Fibroblast of lung (primary cell): ENCODE measurements at places on chromosomes 13 and 19.

DNA sequence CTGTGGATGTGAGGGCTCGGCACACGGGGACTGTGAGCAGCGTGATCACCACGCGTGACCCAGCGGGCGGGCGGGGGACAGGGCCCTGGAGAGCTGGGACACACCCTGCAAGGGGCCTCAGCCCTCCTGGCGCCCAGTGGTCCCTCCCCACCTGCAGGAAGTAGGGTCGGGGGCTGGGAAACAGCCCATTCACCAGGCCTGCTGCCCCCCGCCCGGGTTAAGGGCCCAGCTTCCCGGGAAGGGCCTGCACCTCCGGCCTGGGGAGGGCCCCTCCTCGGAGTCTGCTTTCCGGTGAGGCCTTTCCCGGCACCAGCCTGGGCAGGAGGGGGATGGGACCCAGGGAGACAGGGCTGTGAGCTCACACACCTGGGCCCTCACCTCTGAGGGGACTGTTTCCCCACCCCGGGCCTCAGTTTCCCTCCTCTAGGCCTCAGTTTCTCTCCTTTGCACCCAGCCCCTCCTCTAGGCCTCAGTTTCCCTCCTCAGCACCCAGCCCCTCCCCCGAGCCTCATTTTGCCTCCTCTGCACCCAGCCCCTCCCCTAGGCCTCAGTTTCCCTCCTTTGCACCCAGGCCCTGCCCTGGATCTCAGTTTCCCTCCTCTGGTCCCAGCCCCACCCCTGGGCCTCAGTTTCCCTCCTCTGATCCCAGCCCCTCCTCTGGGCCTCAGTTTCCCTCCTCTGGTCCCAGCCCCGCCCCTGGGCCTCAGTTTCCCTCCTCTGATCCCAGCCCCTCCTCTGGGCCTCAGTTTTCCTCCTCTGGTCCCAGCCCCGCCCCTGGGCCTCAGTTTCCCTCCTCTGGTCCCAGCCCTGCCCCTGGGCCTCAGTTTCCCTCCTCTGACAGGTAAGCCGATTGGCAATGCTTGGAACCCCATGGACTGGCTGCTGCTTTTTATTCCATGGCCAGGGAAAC is 1.9 kb upstream of the MADCAM1 start:
- H3K4me3 ChIP-seq = no peak overlapping the region
- peaks cover 3% of the 10 kb centered on the region for H3K4me1 ChIP-seq
- H3K36me3 ChIP-seq = no peaks in the 10 kb centered on the region
- peaks cover 13% of the 10 kb centered on the region for H3K27me3 ChIP-seq
- H3K27ac ChIP-seq = no peak overlapping the region
- no peak for DNase-seq

- peak; percentile 96 for DNase-seq
- H3K4me3 ChIP-seq = peak overlapping the region; percentile 63
- H3K36me3 ChIP-seq = no peaks in the 10 kb centered on the region
- H3K4me1 ChIP-seq = peaks cover 7% of the 10 kb centered on the region
- H3K27me3 ChIP-seq = no peaks in the 10 kb centered on the region
- H3K27ac ChIP-seq = peak overlapping the region; percentile 73
Measured at GRCh38 chr13:97223711-97224541, 1.8 kb downstream of the MBNL2 start.

- no peaks in the 10 kb centered on the region for H3K4me1 ChIP-seq
- H3K27ac ChIP-seq = no peak overlapping the region
- DNase-seq = peak; percentile 80
- no peaks in the 10 kb centered on the region for H3K36me3 ChIP-seq
Measured at GRCh38 chr13:93559718-93560117, 333.1 kb downstream of the GPC6 start.

- peak; percentile 94 for DNase-seq
- no peak overlapping the region for H3K4me3 ChIP-seq
- no peaks in the 10 kb centered on the region for H3K36me3 ChIP-seq
- H3K27ac ChIP-seq = no peak overlapping the region
- H3K27me3 ChIP-seq = no peaks in the 10 kb centered on the region
Measured at GRCh38 chr13:45219938-45220375, 19.1 kb upstream of the KCTD4 start.

DNA sequence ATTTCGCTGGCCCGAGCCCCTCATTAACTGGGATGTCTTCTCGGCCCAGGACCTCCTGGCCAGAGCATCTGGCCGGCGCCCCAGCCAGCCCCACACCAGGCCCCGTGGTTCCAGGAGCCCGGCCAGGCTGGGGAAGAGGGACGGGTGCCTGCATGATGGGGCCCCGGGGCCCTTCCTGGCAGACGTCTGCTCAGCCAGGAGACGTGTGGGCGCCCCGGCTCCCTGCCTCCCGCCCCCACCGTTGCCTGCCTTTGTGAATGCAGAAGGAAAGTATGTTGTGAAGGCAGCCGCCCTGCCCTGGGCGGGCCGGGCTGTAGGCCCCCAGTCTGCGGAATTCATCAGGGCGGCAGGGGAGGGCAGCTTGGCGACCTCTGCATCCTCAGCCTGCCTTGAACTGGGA is 4.4 kb upstream of the COMP start:
- peak; percentile 64 for DNase-seq
- H3K4me1 ChIP-seq = no peaks in the 10 kb centered on the region
- no peak overlapping the region for H3K27ac ChIP-seq
- H3K36me3 ChIP-seq = no peaks in the 10 kb centered on the region

DNA sequence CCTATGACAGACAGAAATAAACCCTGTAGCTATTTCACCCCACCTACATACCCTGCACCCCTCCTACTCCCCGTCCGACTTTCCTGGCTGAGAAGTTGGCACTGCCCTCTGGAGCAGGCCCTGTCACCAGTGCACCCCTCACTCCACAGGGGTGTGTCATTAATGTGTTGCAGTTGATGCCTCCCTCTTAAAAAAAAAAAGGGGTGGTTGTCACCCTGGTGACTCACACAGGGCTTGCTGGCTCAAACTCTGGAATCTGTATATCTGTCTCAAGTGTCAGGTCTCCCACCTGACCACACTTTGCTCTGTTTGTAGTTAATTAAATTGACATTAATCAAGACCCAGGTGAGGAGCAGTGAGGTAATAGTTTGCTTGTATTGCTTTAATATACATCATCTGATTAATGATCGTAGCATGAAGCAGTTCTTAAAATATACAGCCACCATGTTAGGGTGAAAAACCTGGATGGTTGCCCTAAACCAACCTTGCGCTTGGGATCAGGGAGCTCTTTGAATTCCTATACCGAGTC is 2.0 kb upstream of the GATAD2A start:
- peak overlapping the region; percentile 63 for H3K27ac ChIP-seq
- H3K4me1 ChIP-seq = peaks cover 24% of the 10 kb centered on the region
- peak; percentile 60 for DNase-seq
- no peak overlapping the region for H3K4me3 ChIP-seq

DNA sequence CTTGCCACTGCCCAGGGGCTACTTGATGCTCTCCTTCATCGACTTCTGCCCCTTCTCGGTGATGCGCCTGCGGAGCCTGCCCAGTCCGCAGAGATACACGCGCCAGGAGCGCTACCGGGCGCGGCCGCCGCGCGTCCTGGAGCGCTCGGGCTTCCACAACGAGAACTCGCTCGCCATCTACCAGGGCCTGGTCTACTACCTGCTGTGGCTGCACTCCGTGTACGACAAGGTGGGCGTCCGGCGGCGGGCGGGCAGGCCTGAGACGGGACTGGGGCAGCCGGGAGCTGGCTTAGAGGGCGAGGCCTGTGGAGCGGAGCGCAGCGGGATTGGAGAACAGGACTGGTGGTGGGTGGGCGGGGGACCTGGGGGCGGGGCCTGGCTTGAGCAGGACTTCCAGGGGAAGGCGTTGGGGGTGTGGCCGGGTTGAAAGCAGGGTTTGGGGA is 12.7 kb upstream of the PSMD8 start:
- no peaks in the 10 kb centered on the region for H3K36me3 ChIP-seq
- no peak overlapping the region for H3K27ac ChIP-seq
- peaks cover 18% of the 10 kb centered on the region for H3K27me3 ChIP-seq

DNA sequence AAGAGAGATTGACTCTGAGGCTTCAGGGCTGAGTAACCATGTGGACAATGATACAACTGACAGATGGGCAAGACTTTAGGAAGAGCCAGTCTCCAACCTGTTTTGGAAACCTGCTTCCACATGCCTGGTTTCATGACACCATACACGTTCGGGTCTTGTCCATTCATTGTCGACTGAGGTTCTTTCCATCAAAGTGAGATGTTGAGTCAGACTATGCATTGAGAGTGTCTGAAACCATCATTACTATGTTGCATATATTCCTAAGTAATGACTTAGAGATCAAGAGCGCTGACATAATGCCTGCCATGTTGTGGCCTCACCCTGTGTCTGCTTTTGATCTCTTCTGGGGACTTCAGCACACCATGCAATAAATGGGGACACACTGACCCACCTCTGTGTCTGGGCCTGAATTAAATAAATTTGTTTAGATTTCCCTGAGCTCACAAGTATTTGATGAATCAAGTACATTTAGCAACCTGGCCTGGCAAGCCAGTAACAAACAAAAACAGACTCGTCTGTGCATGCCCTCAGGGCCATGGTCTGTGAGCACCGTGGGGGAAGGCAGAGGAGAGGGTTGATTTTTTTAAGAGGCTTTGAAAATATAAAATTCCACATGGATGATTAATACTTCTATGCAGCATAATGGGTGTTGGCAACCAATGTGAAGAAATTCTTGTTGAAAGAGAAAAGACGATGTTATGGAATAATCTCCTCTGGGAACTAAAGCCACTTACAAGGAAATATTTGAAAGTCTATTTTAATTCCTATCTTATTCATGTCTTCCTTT is 49.9 kb upstream of the UBAC2 start:
- H3K4me1 ChIP-seq = peaks cover 3% of the 10 kb centered on the region
- no peak overlapping the region for H3K27ac ChIP-seq
- H3K27me3 ChIP-seq = no peaks in the 10 kb centered on the region

- no peak overlapping the region for H3K27ac ChIP-seq
- H3K36me3 ChIP-seq = no peaks in the 10 kb centered on the region
- DNase-seq = no peak
- no peak overlapping the region for H3K4me3 ChIP-seq
Measured at GRCh38 chr13:24225930-24226329, 65.4 kb downstream of the SPATA13 start.

- peaks cover 4% of the 10 kb centered on the region for H3K4me1 ChIP-seq
- peaks cover 6% of the 10 kb centered on the region for H3K27me3 ChIP-seq
- H3K27ac ChIP-seq = no peak overlapping the region
- H3K36me3 ChIP-seq = peaks cover 15% of the 10 kb centered on the region
Measured at GRCh38 chr19:45147835-45148676, 12.7 kb downstream of the NKPD1 start.

GRCh38 chr19:6238643-6239281 is 41.0 kb downstream of the MLLT1 start:
- H3K36me3 ChIP-seq = peaks cover 6% of the 10 kb centered on the region
- peak overlapping the region; percentile 71 for H3K27ac ChIP-seq
- H3K4me1 ChIP-seq = peaks cover 22% of the 10 kb centered on the region

GRCh38 chr13:67466569-67466968 is 236.4 kb upstream of the PCDH9 start:
- H3K36me3 ChIP-seq = no peaks in the 10 kb centered on the region
- DNase-seq = no peak
- H3K4me1 ChIP-seq = no peaks in the 10 kb centered on the region
- H3K27ac ChIP-seq = no peak overlapping the region

DNA sequence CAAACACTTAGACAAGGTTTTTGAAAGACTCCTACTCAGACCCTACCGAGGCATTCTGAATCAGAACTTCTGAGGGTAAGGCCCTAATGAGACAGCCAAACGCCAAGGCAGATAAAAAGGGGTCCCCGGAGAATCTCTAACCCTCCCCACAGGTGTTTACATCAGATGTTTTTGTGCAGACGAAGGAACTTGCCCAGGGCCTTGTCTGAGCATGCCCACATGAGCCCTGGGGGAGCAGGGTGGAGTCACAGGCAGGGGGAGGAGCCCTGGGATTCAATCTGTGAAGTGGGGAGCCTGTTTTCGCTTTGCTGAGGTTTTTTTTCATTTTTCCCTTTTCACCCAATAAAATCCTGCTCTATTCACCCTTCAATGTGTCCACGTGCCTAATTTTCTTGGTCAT is 61.6 kb upstream of the MED4 start:
- no peak overlapping the region for H3K4me3 ChIP-seq
- no peaks in the 10 kb centered on the region for H3K36me3 ChIP-seq
- H3K27ac ChIP-seq = no peak overlapping the region
- H3K27me3 ChIP-seq = no peaks in the 10 kb centered on the region
- peaks cover 2% of the 10 kb centered on the region for H3K4me1 ChIP-seq

- H3K4me1 ChIP-seq = no peaks in the 10 kb centered on the region
- H3K27me3 ChIP-seq = no peaks in the 10 kb centered on the region
- no peak for DNase-seq
- no peak overlapping the region for H3K4me3 ChIP-seq
Measured at GRCh38 chr13:24716446-24716845, 36.2 kb downstream of the ATP12A start.
